ENCODE measurements at places on chromosomes 6 and 20.
A peak's percentile ranks its signal among the peaks of the same experiment; 100 is the strongest.

DNA sequence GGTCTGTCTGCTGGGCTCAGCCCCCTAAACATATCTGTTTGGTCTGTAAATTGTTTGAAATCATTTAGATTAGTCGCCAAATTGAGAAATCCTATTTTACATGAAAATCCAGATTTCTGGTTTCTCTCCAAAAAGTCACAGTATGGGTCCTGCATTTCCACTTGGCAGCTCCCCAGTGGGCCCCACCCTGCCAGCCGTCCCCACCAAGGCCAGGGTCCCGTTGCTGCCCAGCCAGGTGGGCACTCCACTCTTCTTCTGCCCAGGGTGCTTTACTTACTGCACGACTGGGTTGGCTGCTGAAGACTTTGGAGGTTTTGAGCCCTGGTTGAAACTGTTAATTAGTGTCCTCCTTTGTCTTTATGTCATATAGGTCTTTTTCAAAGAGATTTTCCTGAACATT, 50.4 kb downstream of the ARFGEF2 start:
- DNase-seq, result no peak

DNA sequence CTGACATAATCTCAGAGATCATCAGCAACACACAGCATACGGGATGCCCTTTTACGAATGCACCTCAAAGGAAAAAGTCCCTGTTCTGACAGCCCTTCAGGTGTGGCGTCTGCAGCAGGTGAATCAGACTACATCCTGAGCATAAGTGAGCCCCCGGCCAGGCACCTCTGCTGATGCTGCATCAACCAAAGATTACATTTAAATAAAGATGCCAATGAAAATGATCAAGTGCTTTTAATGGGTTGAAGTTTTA, 58.7 kb downstream of the INSM1 start:
- DNase-seq, result no peak

- no peak for DNase-seq
Observed at GRCh38 chr6:84150705-84151104, 76.7 kb downstream of the CEP162 start.

- DNase-seq, result no peak
Observed at GRCh38 chr20:45087097-45087790, 13.7 kb downstream of the KCNS1 start.

- no peak for DNase-seq
Observed at GRCh38 chr6:166777096-166777630, 150.1 kb upstream of the RPS6KA2 start.

DNA sequence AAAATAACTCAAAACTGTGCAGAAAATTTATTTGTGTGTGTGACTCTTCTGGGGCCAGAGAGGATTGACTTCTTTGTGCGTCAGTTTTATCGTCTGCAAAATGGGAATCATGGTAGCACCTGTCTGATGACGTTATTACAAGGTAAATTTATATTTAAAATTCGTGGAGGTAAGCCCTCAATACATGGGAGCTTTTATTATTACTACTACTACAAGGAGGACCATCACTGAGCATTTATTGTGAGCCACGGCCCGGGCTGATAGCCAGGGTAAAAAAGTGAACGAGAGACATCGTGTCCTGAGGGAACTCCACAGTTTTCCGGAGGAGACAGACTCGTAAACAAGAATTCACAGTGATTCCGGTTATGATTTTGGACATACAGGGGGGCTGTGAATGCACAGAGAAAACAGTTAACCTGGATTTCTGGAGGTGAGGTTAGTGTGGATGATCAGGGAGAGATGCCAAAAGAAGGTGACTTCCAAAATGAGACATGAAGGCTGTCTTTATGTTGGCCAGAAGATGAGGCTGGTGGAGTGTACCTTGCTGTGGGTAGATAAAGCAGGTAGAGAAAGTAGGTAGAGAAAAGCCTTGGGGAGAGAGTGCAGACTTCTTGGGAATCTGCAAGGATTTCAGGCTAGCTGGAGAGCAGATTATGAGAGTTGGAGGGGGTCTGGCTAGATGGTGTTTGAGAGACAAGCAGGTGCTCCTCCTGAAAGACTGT, 10.6 kb upstream of the SERINC3 start:
- DNase-seq, result no peak

DNA sequence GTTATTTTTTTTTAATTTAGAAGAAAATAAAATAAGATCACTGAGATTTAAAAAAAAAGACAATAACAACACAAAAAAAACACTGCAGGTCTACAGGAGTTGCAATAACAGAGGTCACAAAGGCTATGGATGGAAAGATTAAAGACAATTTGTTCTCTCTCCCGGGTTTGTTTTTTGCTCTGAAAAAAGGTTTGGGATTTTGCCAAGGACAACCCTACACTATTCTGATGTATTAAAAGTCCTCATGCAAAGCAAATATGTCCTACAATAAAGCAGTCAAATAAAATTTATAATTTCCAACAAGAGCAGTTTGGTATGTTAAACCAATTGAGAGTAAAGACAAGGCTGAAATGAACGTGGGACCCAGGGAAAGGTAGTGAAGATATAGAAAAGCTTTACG, 55.6 kb downstream of the PTPRK start:
- DNase-seq, result no peak

DNA sequence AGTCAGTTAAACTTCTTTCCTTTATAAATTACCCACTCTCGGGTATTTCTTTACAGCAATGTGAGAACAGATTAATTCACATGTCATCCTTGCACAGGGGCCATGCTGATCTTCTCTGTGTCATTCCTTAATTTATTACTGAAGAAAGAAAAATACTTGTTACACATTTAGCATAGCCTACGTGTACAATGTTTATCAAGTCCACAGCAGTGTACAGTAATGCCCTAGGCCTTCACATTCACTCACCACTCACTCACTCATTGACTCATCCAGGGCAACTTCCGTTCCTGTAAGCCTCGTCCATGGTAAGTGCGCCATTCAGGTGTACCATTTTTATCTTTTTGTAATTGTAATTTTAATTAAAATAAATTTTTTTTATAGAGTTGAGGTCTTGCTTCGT, 73.6 kb downstream of the RSPH3 start:
- DNase-seq, result no peak

GRCh38 chr20:34426026-34426425, 63.0 kb downstream of the ITCH start:
- no peak for DNase-seq

DNA sequence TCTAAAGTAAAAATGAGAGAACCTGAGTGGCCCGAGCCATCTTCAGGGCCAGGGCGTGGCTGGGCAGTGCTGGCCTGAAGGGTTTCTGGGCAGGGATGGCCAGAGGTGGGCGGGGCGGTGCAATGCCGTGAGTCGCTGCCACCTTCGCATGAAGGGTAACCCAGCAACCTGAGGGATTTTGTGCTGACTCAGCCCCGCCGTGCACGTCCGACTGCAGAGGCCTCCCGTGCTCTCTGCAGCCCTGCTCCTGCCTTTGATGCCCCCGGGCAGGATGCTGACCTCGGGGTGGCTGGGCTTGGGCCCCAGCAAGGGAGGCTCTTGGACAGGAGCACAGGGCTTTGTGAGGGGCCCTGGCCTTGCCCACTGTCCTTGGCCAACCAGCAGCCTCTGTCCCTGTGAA, 81.7 kb upstream of the GATA5 start:
- DNase-seq, result peak; percentile 41

DNA sequence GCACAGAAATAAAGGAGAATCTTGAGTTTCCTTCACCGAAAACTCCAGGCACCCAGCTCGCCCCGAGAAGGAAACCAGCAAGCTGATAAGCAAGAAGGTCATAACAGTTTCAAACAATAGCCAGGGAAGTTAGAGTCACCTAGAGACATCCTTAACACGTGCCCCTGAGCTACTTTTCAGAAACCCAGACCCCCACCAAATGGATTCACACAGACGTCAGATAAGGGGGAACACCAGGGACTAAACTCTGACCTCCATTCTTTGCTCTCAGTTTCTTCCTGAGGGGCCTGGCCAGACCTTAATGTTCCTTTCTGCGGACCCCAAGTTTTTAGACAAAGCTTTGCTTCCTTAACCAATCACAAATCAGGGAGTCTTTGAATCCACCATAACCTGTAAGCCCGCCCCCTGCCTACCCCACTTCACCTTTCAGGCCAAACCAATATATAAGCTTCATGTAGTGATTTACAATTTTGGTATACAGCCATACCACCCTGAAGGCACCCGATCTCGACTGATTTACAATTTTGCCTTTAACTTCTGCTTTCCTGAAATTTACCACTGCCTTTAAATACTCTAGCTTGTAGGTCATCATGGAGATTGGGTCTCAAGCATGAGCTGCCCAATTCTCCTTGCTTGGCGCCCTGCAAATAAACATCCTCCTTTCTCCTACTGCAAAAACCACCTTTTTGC, 11.7 kb downstream of the SOD2 start:
- DNase-seq, result no peak

DNA sequence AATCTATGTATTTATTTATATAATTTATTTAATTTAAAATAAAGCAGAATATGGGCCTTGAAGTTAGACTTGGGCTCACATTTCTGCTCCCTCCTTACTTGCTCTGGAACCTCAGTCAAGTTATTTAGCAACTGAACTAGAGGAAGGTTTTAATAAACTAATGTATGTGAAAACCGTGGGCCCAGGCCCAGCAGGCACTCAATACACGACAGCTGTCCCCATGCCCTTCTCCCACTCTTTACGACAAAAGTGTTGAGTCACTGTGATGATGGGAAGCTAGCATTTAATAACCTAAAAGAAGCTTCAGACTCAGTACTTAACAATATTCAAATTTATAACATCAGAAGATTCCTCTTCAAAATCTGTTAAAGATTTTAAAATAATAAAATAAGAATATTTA, 46.7 kb downstream of the SERAC1 start:
- no peak for DNase-seq

DNA sequence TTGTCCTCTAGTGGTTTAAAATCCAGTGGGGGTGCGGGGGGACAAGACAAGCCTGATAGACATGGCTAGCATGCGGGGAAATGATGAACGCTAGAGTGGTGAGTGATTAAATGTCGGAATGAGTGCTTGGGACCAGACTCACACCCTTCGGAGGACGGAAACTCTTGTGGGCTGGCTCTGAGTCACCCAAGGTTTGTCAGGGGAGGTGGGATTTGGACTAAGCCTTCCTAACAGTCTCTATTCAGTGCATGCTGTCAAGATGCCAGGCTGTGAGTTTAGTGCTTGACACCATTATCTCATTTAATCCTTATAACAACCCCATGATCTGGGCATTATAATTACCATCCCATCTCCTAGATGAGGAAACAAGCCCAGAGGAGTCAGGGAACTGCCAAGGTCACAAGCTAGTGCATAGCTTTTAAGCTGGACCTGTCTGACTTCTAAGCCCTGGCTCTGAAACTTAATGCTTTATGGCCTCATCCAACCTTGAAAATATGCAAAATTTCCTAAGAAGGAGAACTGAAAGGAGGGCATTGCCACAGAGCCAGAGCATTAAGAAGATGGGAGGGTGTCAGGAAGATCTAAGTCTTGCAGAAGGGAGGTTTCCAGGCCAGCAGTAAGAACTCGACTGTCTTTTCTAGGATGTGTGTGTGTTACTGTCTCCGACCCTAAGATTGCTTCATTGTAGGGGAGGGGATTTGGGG, 168.7 kb upstream of the LRFN2 start:
- DNase-seq, result no peak

GRCh38 chr6:154996016-154996590, 988 bp downstream of the TIAM2 start:
- DNase-seq, result no peak

GRCh38 chr6:33935439-33936080, 131.8 kb upstream of the MLN start:
- no peak for DNase-seq

GRCh38 chr20:40628877-40629276, 60.2 kb downstream of the MAFB start:
- DNase-seq, result no peak

DNA sequence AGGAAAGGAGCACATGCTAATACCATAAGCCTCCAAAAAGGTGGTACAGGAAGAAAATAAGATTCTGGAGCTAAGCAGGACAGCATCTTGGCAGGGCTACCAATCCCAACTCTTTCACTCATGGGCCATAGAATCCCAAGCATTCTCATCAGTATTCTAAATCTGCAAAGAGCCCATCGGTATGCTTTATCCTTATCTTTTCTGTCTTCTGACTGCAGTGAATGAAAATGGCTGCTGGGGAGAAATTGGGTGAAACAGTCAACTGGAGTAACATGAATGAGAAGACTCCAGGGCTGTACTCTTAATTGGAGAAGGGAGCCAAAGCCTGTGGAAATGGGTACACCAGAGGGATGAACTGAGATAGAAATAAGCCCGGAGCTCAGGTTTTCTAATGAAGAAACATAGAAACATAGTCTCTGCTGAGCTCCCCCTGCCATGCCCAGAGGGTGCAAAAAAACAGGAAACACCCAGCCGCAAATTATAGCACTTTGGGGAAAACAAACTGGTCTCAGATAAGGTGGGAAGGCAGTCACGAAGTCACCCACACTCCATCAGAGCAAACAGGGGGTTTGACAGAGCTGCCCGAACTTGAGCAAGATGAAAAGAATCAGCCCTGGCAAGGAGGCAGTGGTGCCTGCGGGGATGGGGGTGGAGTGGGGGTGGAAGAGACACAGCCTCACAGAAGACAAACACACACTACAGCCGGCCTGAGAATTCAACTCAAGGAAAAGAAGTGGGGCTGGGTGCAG, 35.4 kb upstream of the E2F3 start:
- no peak for DNase-seq

DNA sequence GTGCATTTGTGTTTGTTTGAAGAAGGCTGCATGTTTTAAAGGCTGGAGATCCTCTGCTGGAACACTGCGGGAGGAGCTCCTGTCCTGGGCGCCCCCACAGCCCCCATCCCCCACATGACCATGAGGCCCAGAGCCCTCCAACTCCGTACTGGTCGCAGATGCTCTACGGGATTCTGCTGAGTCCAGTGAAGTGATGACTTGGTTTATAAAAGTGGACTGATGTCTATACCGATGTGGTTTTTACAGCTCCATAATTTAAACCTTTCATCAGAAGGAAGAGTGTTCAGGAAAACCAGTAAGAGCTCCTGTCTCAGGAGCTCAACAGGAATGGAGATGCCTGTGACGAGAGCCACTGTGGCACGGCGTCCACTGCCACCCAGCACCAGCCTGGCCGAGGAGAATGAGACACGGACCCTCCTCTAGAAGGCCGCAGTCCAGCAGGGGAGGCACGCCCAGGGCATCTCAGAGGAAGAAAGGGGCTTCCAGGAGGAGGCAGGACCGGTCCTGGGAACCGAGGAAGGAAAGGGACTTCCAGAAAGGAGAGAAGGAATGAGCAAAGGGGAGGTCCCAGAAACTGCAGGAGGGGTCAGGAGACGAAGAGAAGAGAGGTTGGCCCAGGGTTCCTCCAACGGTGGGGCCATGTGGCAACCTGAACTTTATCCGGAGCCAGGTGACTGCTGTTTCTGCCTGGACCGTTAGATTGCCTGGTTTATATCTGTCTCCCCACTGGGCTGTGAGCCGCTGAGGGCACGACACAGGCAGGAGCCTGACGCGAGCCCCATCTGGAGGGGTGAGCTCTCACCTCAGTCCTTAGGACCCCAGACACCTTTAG, 26.9 kb downstream of the BFSP1 start:
- DNase-seq, result no peak

- DNase-seq, result no peak
Observed at GRCh38 chr6:11766043-11766442, 12.6 kb downstream of the ADTRP start.
